Fibroblast of skin of back (primary cell): ENCODE measurements at places on chromosomes 7 and 10.
A peak's percentile ranks its signal among the peaks of the same experiment; 100 is the strongest.

DNA sequence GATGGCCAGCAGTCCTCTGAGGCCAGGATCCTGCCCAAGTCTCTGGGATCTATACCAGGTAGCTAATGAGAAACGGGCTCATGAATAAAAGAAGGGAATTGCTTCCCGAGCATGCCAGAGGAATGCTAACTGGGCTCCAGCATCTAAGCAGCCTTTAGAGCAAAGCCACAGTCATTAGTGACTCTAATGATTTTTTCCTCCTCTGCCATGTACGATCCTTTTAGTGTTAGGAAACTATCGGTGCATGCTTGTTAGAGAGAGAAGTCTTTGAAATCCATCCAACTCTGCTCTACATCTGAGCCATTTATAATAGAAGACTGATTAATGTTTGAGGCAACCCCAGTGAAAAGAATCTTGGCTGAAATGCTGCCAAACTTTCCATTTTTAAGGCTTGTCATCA lies 124.9 kb upstream of the TCERG1L start:
- DNase-seq = peak; percentile 9

DNA sequence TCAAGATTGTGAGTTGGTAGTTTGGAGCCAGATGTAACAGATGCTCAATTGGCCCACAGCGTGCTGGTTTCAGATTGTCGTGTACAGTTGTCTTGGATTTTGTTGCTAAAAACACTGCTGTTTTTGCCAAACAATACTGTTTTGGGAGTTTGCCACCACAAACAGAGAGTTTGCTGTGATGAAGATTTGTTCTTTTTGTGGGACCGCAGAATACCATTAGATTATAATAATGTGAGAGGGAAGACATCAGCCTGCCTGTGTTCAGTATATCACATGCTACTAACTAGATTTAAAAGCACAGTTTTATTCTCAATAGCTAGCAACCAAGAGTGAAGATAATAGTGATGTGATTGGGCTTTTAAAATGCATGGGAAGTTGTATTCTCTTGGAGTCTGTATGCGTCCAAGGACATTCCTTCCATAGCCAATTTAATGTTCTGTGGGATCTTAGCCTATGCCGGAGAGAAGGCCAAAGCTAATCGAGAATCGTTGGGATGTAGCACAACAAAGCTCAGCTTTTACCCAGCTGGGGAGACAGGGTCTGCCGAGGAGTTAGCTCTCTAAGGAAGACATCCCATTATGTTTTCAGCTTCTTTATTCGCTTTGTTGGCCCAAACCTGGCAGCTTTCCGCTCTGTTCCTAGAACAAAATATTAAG lies 18.7 kb upstream of the ITGA8 start:
- peak; percentile 43 for DNase-seq

DNA sequence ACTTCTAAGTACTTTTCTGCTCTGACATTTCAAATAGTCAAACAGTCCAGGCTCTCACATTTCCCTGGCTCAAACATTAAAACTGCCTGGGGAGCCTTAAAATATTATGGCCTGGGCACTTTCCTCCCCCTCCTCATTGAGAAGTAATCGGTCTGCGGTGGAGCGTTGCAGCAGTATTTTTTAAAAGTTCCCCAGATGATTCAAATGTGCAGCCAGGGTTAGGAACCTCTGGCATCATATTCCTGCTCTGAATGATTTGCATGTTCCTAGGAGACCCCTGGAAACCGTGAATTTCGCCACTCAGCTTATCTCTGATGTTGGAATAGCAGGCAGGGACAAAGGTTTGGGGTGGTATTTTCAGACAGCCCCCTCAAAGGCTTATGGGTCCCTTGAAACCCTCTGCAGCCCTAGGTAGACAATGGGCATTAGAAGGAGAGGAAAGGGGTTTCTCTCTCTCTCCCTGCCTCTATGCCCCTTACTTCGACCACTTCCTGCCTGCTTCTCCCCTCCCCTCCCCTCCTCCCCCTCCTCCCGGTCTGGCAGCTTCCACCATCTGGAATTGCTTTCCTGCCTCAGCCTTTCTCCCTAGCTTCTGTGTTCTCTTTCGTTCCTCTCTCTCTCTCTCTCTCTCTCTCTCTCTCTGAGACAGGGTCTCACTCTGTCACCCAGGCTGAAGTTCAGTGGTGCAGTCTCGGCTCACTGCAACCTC lies 622.2 kb downstream of the GALNT17 start:
- peak; percentile 11 for DNase-seq

GRCh38 chr7:2180081-2180480 lies 52.7 kb downstream of the MAD1L1 start:
- DNase-seq = no peak

DNA sequence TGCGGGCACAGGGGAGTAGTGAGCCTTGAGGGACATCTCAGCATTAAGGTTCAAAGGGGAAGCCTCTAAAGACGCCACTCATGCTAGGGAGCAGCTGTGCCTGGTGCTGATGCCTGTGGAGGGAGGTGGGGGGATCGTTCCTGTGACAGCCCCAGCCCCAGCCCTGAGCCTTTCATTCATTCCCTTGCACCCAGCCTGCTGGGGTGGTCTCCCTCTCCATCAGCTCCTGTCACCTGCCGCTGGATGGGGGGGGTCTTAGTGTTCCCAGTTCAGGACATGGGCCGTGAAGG lies 11.6 kb downstream of the ZNF316 start:
- no peak for DNase-seq

DNA sequence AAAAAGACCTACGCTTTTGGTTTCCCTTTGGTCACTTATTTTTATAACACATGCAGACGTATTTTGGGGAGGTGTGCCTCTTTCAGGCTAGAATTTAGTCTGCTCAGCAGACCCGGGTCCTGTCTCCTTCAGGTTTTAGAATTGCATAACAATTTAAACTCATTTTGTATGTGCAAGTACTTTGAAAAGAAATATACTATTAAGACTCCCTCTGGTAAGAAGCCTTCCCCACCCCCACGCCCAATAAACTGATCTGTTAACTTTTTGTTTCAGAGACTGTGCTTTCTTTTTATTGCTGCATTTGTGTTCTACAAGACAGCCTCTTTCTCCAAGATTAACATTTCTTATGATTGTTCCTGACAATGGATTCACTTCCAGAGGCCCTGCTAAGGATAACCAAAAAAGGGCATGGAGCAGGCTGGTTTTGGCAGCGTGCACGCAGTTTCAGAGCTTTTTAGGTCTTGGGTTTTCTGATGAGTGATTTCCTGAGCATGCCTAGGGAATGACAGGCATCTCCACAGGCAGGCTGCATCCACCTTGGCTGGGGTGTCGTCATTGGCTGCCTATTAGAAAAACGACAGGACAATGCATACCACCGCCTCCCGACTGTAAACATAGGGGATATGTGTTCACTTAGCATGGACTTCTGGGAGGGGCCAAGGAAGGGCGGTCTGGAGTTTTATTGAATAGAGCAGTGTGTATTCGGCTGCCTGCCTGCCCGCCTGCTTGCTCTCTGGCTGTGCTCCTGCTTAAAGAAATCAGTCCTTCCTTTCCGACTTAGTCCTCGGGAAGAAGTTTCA lies at the start of gene CALD1:
CALD1 (plus strand) TSS at position 694 of the 800 bp plus-strand sequence. CDS start 88,100 bp downstream, outside the sequence.
- DNase-seq = peak; percentile 100

GRCh38 chr7:32069116-32069650 lies 1.0 kb downstream of the PDE1C start:
- DNase-seq = no peak

DNA sequence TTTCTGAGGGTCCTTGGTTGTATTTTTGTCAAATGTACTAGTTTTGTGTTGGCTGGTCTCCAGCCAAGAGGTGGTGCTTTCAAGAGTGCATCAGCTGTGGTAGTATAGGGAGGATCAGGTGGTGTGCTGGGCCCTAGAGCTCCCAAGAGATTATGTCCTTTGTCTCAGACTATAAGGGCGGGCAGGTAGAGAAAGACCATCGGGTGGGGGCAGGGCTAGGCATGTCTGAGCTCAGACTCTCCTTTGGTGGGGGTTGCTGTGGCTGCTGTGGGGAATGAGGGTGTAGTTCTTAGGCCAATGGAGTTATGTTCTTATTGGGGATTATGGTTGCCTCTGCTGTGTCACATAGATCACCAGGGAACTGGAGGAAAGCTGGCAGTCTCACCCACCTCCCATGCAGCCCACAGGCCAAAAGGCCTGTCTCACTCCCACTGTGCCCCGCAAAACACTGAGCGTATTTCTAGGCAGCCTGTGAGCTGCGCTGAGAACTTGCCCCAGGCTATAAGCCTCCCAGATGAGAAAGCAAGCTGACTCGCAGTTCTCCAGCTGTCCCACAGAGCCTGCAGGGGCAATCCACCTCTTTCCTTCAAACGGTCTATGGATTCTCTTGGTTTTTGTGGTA lies 1066.7 kb downstream of the GRM8 start:
- peak; percentile 23 for DNase-seq

DNA sequence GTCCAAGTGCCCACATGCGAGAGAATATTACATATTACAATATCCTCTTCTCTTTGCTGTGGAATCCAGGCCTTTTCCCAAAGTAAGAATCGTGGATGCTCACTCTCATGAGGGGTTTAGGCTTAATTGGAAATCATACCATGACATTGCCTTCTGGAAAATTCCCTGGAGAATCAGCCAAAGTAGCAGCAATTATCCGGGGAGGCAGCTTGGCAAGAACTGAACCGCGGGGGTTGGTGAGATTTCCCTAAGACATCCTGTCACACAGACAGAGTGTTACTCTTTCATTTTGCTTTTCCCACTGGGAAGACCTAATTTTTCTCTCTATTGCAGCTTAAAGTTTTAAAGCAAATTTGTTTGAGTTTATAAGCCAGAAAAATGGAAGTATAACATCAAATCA lies 463.6 kb upstream of the DPP6 start:
- DNase-seq = no peak

GRCh38 chr10:35892526-35892925 lies 250.4 kb upstream of the FZD8 start:
- DNase-seq = no peak
